ENCODE measurements at places on chromosomes 12 and 14. TPM values are rescaled to one million over a fixed set of nuclear protein-coding genes. Genes with fewer than 3 reads are reported as not detected.

The SCN8A gene
- 0.49 TPM for total RNA-seq

The SELPLG gene
- 4.6 TPM for total RNA-seq

The IFI27 gene
- total RNA-seq = 86.3 TPM

The RDH12 gene
- 106 TPM for total RNA-seq
